ENCODE measurements at places on chromosomes 16 and 17.

DNA sequence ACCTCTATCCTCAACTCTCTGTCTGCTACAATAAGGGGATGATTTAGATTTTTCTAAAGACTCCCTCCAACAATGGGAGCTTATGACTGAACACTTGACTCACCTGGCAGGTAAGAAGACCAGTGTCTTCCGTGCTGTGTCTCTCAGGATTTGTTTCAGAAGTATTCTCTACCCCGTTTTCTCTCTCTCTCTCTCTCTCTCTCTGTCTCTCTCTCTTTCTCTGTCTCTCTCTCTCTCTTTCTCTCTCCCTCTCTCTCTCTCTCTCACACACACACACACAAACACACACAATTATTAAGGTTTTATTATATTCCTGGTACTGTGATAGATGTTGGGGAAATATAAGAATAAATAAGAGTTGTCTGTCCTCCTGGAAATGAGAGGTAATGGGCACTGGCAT, 263.9 kb downstream of the TOX3 start:
- no peak for DNase-seq

- no peak for DNase-seq
These were observed 112.6 kb upstream of the MPHOSPH6 start for GRCh38 chr16:82282662-82283061.

DNA sequence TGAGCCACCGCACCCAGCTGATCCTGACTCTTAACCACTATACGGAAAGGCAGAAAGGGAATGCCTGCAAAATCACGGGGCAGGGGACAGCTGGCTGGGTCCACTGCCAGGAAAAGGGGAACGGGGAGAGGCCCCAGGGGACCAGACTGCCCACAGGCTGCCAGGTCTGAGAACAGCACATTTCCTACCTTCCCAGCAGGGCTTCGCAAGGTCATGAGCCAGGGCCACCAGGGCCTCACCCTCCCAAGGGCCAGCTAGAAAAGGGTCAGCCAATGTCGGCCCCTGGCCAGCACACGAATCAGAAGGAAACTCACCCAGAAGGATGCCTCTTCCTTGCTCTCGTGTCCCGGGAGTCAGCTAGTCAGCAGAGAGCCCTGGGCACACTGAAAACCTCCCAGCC, 118.4 kb downstream of the ZNF423 start:
- DNase-seq, result no peak

DNA sequence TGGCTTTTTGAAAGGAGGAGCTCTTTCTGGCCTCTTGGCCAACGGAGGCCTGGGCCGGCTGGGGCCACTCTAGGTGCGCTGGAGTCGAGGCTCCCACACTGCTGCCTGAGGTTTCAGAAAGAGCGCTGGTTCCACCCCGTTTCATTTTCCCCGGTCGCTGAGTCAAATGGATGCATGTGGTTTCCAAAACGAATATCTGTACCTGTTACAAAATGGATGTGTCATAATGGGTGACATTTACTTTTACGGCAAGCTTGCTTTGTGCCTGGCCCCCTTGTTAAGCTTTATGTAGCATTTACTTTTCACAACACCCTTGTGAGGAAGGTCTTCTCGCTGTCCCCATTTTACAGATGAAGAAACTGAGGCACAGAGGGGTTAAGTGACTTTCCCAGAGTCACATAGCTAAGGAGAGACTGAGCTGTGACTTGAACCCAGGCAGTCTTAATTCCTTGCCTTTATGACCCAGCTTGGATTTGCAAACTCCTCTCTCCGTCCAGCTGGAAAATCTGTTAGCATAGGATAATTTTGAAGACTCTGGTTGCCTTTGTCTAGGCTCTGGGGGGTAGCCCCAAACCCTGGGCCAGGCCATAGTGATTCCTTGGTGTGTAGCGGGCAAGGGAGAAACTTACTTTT, 10.6 kb downstream of the KSR1 start:
- no peak for DNase-seq

DNA sequence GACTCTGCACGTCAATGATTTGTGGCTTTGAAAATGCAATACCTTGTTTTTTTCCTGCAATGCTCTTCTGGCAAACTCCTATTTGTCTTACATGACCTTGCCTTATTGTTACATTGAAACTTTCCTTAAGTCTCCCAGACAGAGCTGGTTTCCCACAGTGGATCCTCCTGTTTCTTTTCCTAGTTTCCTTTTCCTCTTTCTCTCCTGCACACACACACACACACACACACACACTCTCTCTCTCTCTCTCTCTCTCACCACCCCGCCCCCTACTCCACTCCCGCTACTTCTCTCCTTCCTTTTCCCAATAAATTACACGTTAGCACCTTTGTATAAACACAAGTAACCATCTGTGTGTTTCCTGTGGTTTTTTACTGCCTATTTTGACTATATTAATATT, 2.3 kb downstream of the ORC6 start:
- DNase-seq, result no peak

GRCh38 chr16:2992383-2993081, 12.3 kb upstream of the PKMYT1 start:
- no peak for DNase-seq

GRCh38 chr16:2767891-2768290, 9.2 kb downstream of the ELOB start:
- no peak for DNase-seq

DNA sequence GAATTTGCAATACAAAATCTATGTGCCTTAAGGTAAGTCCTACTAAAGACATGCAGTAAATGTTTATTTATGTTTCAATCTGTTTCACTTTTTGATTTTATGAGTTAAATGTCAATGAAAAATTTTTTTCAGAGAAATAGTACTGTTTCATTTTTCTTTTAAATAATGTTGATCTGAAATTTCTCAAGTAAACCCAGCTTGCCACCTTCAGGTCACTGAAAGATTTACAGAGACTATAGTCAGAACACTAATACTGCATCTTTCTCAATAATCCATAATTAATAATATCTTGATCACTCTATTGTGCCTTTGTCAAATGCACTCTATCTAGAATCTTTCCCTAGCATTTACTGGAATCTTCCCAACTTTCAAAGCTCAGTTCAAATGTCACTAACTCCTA, 6.5 kb upstream of the DHX40 start:
- no peak for DNase-seq

- peak; percentile 66 for DNase-seq
These were observed 685 bp upstream of the MPG start for GRCh38 chr16:77273-77806.

- DNase-seq, result no peak
These were observed 1.6 kb upstream of the GNA13 start for GRCh38 chr17:65058146-65058545.

DNA sequence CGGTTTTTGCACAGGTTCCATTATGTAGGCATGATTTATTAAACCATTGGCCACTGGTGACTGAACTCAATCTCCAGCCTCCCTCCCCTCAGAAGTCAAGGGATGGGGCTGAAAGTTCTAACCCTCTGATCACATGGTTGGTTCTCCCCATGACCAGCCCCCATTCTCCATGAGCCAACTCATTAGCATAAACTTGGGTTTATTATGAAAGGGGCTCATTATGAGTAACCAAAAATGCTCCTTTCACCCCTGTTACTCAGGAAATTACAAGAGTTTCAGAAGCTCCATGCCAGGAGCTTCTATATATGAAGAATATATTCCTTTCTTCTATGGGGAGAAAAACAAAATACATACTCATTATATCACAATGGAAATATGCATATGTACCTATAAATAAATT, 555.3 kb downstream of the HS3ST4 start:
- no peak for DNase-seq

DNA sequence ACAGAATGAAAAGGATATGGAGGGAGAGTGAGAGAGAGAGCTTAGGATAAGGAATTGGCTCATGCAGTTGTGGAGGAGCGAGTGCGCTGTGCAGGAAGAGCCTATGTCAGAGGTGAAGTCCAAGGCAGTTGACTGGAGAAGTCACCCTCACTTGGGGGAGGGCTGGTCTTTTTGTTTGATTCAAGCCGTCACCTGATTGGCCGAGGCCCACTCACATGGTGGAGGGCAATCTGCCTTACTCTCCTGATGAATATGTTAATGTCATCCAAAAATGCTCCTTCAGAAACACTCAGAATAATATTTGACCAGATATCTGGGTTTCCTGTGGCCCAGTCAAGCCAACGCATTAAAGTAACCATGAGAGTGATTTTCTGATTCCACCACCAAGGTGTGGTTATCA, 131.7 kb downstream of the KATNIP start:
- no peak for DNase-seq

DNA sequence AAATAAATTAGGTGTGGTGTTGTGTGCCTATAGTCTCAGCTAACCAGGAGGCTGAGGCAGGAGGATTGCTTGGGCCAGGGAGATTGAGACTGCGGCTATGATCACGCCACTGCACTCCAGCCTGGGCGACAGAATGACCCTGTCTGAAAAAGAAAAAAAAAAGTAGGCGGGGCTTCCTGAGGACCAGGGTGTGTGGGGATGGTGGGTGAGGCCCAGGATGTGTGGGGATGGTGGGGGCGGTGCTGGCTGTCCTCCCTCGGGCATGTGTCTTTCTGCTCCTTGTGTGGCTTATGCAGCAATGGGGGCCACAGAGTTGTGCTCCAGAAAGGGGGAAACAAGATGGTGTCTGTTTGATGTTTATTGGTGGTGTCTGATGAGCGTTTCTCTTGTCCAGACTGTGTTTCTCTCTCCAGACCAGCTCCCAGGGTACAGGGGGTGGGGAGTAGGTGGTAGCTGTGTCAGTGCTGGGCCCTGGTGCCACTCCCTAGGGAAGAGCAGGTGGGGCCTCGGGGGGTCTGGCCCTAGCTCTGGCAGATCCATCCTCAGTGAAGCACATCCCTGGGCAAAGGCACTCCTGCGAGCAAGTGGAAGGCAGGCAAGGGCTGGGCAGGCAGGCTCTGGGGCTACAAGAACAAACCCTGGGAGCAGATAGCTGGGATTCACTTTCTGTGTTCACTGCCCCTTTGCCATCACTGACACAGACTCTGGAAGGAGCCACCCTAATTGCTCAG, 2.3 kb downstream of the LCAT start:
- DNase-seq, result no peak

GRCh38 chr17:73532421-73532901, 111.8 kb downstream of the SDK2 start:
- DNase-seq, result no peak

DNA sequence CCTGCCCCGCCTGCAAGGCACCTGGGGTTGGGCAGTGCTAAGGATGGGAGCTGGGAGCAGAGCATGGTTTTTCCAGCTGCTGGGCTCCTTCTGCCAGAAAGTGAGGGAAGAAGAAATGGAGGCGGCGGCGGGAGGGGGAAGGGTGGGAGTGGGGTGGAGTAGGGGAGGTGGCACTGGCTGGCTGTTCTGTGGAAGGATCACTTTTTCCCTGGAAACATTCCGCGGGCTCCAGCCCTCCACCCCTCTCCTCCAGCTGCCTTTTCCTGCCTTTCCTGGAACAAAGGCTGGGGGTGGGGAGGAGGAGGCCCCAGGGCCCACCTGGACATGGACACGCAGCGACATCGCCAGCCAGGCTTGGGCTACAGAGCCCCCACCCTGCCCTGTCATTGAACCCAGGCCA, 41.1 kb downstream of the CFAP20 start:
- no peak for DNase-seq

GRCh38 chr17:27532269-27533263, 76.3 kb downstream of the KSR1 start:
- DNase-seq, result no peak

DNA sequence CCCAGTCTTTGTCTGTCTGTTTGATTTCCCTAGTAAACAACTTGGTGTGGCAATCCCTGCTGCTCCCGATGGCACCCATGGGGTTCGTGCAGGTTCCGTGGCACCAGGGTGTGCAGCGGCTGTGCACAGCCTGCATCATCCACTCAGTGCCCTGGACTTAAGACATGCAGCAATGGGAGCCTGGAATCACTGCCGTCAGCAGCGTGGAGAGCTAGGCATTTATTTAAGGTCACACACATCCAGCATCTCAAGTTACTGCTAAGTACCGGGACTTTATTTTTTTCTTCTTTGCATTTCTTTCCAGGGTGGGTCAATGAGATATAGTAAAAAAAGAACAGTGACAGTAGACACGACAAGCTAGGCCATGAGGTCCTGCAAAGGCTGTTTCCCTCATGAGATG, 2.8 kb downstream of the DHRS7C start:
- no peak for DNase-seq

GRCh38 chr16:10678655-10679054, 16.1 kb downstream of the TEKT5 start:
- DNase-seq, result no peak

GRCh38 chr17:65892912-65893377, 299.0 kb downstream of the CEP112 start:
- no peak for DNase-seq

- DNase-seq, result no peak
These were observed at the start of gene CTRB2 for GRCh38 chr16:75206749-75207451. Gene CTRB2 (minus strand): TSS chr16:75207161. CDS start chr16:75207141, 20 bp downstream.

GRCh38 chr17:63503341-63503705, 19.8 kb upstream of the KCNH6 start:
- DNase-seq, result no peak

- no peak for DNase-seq
These were observed 46.1 kb upstream of the NKD1 start for GRCh38 chr16:50501986-50502615.

- no peak for DNase-seq
These were observed 13.3 kb upstream of the CRK start for GRCh38 chr17:1469231-1469852.

- DNase-seq, result no peak
These were observed 804 bp downstream of the TGFB1I1 start for GRCh38 chr16:31472709-31473203.

DNA sequence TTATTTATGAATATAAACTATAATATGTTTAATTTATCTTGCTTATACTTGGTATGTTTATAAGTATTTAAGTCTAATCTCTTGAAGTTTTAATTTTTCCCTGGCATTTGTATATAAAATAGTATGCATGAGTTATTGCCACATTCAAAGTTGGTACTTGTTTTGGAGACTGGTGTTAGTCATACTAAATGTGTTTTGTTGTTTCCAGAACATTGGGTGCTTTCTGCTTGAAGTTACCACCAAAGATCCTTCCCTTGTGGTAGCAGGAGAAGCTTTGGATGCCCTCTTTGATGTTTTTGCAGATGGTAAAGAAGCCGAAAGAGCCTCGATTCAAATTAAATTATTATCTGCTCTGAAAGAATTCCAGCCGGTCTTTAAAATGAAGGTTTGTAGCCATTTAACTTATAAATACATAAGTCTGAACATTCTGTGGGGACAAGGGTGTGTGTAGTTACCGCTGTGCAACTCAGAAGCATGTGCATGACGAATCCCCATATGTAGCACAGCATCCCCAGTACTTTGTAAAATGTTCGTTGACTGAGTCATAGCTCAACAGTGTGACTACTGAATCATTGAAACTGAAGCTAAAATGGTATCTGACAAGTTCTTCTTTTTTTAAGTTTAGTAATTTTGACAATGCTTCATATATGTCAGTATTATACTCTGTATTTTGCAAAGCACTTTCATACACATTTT, 36.4 kb downstream of the HEATR3 start:
- DNase-seq, result no peak
